Psoas muscle (tissue), 8 donors: ENCODE measurements at places on chromosomes 12 and 14.

DNA sequence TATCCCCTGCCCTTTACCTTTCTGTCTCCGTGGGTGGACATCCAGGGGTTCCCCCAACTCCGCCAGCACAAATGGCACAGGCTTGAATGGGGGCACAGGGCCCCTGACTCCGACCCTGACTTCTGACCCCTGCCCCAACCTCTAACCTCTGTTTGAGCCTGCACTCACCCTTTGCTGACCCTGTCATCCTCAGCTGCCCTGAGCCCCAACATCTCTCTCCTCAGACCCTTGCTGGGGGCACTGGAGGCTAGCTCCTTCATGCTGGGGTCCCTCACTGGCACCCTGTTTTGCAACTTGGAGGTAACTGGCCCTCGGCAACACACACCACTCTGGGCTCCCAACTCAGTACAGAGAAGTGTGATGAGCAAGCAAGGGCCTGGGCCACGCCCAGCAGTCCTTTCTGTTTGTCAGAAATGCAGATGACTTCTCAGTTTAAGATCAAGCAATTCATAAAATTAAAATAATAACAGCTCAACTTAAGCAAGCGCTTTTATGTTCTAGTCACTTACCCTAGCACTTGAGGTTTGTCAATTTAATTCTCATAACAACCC, 2.1 kb downstream of the IFI27 start:
- DNase-seq: no peak

DNA sequence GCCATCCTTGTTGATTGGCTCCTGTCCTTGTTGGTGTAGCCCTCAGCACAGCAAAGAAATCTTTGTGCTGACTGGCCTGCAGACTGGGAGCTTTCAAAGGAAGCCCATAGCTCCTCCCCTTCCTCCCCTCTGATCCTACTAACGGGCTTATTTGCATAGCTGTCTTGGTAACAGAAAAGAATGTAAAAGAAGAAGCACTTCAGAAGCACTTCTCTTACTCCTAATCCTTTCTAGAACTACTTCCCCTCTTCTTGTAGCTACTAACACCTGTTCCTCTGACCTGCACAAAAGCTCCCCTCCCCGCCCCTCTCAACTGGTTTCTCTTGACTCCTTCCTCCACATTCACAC, 14.3 kb upstream of the RIC8B start:
- no peak for DNase-seq

GRCh38 chr14:90536092-90536491, 139.3 kb downstream of the CALM1 start:
- no peak for DNase-seq

- DNase-seq: no peak
Observed at GRCh38 chr14:84025106-84026012, 1504.6 kb upstream of the FLRT2 start.

DNA sequence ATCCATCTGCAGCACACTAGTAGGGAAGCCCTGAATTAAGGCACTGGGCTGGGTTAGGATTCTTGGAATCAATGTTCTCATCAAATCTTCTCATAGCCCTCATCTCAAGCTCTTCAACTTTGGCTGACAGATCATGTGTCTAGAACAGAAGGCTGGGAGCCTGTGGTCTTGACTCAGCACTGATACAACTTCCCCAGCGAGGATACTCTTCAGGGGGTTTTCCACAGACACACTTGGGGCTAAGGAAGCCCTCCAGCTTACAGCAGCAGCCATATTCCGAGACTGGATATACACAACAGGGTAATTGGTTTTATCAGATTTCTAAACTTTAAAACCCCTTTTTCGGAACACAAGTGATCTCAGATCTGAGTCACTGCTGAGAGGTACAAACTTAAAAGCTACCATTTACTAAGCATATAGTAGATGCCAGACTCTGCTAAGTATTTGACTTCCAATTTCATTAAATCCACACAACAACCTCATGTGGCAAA, 3.5 kb downstream of the FMNL3 start:
- no peak for DNase-seq

DNA sequence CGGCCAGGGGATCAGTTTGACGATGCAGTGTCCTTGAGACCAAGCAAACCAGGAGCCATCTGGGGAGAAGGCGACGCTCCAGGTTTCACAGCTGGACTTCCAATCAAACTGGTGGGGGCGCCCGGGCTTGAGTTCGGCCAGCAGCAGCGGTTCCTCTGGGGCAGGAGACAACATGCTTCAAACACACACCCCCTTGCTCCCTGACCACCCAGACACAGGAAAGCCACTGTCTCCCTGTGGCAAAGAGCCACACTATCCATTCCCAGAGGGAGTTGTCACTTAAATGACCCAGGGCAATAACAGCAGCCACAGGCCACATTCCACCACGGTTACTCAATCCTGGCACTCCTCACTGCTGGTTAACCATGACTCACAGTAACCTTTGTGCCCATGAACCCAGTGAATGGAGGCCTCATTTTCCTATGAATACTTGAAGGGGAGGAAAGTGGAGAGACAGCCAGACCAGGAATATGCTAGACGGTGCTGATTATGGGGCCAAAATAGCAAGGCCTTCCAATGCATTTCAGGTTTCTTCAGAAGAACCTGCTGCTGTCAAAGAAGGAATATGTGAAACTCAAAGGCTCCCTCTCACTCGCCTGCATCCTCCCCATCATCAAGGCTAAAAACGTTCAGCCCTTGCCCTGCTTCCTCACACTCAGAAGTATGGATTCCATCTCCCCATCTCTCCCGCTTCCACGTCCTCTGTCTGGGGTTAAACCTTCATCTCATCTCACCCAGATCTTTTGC, 8.5 kb downstream of the WSB2 start:
- DNase-seq: peak; percentile 87

GRCh38 chr14:61574514-61574807, 120.9 kb upstream of the HIF1A start:
- no peak for DNase-seq
